ENCODE measurements at places on chromosomes 1 and 21.
A peak's percentile ranks its signal among the peaks of the same experiment; 100 is the strongest.

DNA sequence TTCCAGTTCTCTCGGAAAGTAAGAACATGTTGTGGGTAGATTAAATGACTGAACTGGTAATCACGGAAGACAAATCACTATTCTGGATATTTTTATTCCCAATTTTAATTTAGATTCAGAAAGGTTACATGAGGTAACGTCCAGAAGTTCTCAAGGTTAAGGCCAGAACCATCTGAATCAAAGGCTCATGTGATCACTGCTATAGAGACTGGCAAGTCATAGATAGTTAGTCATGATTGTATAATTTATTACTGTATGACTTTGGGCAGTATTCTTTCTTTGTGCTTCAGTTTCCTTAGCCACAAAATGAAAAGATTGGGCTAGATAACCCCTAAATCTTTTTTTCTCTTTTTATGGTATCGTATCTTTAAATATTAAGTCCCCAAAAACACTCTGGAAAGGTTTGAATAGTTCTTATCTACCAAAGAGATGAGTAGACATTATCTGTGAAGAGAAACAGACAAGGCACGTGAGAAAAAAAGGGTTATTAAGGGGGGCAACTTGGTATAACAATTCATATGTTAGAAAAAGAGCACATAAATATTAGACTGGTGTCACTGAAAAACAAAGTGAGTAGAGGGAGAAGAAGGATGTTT, 241.0 kb downstream of the PTPRC start:
- DNase-seq, result no peak

DNA sequence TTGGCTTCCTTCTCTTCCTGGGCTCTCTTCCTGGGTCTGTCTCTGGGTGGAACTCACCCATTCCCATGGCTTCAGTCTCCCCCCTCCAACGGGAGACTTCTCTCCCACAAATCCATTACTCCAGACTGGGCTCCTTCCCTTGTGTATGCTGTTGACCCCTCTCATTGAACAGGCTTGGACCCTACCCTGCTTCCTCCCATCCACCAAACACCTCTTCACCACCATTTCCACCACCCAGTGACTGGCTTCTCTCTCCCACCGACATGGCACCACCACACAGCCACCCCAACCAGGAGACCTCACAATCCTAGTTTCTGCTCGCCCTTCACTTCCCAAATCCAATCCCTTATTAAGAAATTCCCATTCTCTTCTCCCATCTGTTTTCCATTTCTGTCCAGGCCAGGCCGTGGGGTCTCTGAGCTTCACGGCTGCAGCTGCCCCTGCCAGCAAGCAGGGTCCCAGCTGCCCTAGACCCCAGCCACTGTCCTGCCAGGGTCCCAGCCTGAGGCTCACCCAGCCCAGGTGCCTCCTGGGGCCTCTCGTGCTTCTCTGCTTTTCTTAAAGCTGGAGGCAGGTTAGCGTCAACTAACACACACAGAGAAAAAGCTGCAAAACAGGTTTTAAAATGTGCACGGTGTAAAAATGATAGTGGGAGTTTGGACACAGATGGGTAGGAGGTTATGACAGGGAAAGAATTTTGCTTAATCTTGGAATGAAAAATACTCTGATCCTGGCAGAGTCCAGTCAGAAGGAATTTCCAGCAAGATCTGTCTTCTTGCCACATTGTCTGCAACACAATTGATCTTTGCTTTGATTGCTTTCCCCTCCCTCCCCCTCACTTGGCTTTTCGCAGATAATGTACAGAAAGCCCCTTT, 383.8 kb upstream of the VAMP3 start:
- peak; percentile 55 for DNase-seq

DNA sequence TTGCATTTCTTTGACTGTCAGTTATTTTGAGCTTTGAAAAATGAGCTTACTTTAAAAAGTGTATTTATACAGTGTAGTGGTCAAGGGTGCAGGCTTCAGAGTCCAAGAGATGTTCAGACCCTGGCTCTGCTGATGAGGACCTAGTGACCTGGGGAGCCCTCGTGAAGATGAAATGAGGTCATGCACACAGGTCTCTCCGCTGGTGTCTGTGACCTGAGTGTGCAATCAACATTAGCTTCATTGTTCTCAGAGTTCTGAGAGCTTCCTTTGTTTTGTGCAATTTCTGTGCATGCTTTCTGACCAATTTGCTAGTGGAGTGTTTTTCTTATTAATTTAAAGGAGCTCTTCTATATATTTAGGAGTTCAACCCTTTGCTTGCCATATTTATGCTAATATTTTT, 71.3 kb downstream of the RIPK4 start:
- DNase-seq, result peak; percentile 34

DNA sequence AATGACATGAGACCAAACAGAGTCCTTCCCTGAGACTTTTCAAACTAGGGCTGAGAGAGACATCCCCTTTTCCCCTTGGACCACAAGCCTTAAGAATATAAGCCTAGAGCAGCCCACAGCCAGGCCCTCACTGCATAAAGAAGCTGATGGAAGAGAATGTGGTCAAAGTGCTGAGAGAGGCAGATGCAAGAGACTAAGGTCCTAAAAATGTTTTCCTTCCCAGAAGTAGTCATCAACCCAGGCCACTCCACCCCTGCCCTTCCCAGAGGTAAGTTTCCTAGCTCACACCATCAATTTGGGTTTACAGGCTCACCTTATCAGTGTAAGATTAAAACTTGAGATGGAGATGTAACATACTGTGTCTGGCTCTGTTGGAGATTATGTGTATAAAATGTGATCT, 58.2 kb downstream of the BCAR3 start:
- DNase-seq, result peak; percentile 26

DNA sequence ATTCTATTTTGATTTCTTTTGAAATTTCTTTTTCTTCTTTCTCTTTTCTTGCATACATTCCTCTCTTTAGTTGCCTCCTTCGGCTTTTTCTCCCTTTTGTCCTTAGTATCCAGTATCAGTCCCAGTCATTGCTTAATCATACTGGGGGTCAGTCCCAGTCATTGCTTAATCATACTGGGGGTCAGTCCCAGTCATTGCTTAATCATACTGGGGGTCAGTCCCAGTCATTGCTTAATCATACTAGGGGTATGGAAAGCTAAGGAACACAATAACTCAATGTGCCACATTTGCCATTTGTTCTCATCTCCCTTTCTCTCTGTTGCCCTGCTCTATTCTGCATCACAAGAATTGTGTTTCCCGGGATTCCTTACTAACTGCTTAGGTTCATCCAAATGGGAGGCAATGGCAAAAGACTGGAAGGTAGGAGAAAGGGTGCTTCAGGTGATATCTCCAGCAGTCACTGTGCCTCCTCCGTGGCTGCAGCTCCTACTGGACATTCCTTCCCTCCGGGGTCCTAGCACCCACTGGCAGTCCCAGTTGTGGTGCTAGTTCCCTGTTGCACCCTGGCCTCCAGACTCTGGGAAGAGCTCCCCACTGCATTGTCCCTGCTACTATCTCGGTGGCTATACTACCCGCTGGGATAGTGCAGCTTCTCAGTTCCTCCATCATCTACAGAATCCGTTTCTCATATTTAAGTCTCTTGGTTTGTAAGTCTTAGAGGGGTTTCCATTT, 32.6 kb upstream of the LAMC1 start:
- no peak for DNase-seq

DNA sequence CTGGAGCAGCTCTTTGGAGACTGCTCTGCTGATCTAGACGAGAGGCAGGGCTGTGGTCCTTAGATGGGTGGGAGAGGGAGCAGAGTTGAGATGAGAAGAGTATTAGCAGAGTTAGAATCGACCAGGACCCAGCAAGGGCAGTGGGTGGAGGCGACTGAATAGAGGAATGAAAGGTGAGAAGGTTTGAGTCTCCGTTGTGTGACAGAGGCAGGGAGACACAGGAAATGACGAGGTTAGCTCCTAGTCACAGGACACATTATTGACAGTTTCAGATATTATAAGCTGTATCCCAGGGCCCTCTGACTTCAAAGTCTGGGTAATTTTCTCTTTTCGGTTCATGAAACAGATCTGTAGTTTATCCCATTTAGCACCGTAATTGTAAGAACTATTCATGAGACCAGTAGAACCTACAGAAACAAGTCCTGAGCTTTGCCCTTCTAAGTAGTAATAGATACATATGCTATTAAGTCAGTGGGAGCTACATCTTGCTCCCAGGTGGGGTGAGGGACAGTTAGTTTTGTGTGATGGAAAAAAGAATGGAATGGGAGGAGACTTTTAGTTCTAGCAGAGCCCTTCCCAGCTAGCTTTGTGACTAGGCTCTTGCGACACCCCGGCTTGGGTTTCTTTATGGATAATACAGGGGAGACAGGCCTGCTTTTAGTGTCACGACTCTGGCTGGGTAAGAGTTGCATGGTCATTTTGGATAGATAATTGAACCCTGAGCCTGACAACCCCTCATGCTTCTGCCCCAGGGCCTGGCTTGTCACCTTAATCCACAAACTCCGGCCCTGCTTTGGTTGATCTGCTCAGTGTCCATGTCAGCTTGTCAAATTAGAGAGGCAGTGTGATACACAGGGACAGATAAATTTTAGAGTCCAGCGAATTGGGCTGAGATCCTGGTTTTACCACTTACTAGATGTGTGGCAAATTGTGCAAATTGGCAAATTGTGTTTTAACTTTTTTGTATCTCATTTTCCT, 70.2 kb downstream of the UCK2 start:
- DNase-seq, result no peak

- peak; percentile 82 for DNase-seq
These were observed 4.0 kb upstream of the GPR3 start for GRCh38 chr1:27388337-27389005.

- peak; percentile 79 for DNase-seq
These were observed 1.5 kb downstream of the KIF1B start for GRCh38 chr1:10211805-10212410.

- no peak for DNase-seq
These were observed 14.4 kb downstream of the THEMIS2 start for GRCh38 chr1:27886744-27887143.

GRCh38 chr1:161069731-161070270, at the start of gene ARHGAP30:
TSS of gene ARHGAP30 (minus strand) at chr1:161069891. CDS start at chr1:161069624, 267 bp downstream.
- no peak for DNase-seq

- DNase-seq, result no peak
These were observed 18.3 kb downstream of the HYI start for GRCh38 chr1:43435146-43436145.

- DNase-seq, result no peak
These were observed 8.6 kb upstream of the LRRC8B start for GRCh38 chr1:89516055-89516454.

DNA sequence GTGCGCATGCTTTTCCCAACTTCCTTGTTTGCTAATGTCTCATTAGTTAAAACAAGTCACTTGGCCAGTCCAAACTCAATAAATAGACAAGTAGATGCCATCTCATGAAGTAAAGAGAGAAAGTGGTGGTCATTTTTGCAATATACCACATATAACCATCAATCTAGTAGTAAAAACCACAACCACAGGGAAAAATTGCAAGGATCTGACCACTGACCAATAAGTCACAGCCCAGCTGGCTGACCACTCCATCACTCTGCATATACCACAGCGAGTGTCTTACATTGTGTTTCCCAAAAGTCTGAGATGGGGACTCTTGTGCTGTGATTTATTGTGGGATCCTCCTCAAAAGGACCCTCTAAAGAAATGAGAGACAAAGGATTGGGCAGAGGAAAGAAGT, 76.0 kb downstream of the FH start:
- DNase-seq, result no peak

- DNase-seq, result no peak
These were observed 119.5 kb downstream of the GLIS1 start for GRCh38 chr1:53619367-53620060.

- no peak for DNase-seq
These were observed 142.5 kb downstream of the TNR start for GRCh38 chr1:175600721-175601440.

DNA sequence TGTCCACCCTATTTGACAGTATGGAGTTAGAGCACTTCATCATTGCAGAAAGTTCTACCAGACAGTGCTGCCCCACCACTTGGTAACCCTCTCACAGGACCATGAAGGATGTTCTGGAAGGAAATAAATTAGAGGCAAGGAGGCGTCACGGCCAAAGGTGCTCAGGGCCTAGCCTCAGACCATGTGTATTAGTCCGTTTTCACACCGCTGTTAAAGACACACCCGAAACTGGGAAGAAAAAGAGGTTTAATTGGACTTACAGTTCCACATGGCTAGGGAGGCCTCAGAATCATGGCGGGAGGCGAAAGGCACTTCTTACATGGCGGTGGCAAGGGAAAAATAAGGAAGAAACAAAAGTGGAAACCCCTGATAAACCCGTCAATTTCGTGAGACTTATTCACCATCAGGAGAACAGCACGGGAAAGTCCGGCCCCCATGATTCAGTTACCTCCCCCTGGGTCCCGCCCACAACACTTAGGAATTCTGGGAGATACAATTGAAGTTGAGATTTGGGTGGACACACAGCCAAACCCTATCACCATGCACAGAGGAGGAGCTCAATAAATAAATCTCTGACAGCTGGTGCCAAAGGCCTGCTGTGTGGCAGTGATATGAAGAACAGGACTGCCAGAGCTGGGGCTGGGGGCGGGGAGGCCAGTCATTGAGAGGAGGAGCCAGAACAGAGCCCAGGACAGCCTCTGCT, 75.8 kb downstream of the FHAD1 start:
- no peak for DNase-seq

DNA sequence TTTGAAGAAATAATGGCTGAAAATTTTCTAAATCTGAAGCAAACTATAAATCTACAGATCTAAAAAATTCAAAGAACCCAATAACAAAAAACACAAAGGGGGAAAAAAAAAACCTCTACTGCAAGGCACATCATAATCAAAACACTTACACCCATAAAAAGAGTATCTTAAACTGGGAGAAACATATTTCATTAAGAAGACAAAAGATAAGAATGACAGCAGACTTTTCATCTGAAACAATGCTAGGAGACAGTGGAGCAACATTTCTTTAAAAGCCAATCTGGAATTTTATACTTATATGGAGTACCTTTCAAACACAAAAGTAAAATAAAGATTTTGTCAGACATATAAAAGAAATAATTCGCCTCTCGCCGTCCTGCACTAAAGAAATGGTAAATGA, 49.1 kb downstream of the COP1 start:
- no peak for DNase-seq

DNA sequence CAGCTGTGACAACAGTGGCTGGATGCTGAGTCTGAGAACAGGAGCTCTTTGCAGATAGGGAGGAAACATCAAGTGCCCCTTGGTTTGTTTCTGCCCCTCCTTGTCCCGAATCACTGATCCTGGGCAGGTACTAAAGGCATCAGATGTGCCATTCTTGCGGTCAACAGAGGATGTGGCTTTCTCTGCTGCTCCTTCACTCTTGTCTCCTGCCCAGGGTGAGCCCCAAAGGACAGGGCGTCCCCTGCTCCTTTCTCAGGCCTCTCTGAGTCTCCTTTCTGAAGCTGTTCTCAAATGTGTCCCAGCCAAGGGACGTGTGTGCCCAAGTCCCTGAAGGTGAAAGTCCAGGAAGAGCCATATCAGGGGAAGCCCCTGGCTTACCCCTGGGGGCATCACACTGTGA, 31.7 kb downstream of the SLC37A1 start:
- no peak for DNase-seq

GRCh38 chr1:207331354-207332313, 10.2 kb downstream of the CD55 start:
- DNase-seq, result no peak

GRCh38 chr1:70038025-70038424, 167.4 kb downstream of the LRRC40 start:
- DNase-seq, result peak; percentile 11

Measured in NCI-H1417 (cell line).